ENCODE measurements at places on chromosomes 4 and X.

- peak; percentile 7 for DNase-seq
Observed at GRCh38 chr4:3765271-3766035, 732 bp upstream of the ADRA2C start.

DNA sequence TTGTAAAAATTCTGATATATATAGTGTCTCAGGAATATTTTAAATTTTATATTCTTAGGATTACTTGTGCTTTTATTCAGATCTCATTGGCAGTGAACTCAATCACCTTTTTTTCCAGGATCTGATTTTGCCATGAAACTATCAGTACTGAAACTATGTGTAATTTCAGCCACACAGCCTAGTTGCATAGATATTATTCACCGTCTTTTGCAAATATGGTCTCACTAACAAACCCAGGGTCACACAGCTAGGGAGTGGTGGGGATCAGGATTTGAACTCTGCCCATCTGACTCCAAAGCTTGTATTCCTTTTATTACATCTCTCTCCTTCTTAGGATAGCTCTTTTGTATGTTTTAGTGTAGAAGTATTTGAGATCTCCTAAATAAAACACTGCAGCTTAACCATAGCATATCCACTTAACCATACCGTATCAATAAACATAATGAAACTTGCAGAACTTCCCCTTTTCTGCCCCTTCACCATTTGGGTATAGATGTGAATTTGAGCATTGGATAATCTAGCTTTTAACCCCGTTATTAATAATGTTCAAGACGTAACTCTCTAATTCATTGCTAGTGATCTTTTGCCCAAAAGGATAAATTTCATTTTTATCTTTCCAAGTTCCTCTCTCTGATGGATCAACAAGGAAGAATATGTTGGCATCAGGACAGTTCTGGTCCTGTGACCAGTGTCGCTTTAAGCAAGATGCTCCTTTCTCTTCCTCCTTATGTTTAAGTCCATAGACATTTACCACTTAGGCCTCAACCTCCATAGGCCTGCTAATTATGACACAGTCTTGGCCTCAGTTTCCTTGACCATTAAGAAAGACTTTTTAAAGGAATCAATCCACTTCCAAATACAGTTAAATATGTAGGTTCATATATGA, 74.6 kb downstream of the RAPGEF2 start:
- DNase-seq, result peak; percentile 48

- no peak for DNase-seq
Observed at GRCh38 chrX:70172221-70172620, 5.1 kb upstream of the DGAT2L6 start.

- no peak for DNase-seq
Observed at GRCh38 chrX:18099745-18100144, 120.9 kb downstream of the BEND2 start.

GRCh38 chr4:164591666-164592065, 162.3 kb upstream of the SMIM31 start:
- DNase-seq, result no peak
